ENCODE measurements at places on chromosomes 16 and 17. TPM values are rescaled to one million over a fixed set of nuclear protein-coding genes. Genes with fewer than 3 reads are reported as not detected.
A peak's percentile ranks its signal among the peaks of the same experiment; 100 is the strongest.

DNA sequence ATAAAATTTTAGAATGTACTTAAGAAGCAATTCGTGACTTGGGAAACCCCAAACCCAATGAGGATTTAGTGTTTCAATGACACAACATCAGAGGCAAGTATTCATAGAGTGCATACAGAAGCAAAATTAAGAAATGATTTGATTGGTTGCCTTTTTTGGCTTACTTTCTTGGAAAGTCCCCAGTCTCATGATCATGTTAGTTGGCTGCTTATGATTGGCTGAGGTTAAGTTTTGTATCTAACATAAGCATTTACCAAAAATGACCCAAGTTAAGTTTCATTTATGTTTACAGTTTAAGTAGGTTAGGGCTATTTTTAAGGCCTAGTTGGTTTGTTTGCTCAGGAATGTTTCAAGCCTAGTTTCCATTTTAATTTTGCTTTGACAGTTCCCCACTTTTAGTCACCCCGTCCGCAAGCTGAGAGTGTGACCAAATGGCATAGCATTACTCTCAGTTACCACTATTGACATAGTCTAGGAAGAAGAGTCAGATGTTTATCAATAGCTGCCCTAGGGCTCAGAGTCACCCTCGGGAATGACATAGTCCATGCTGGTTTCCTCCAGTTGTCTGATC is 36.2 kb downstream of the DGKE start:
- DNase-seq: no peak

DNA sequence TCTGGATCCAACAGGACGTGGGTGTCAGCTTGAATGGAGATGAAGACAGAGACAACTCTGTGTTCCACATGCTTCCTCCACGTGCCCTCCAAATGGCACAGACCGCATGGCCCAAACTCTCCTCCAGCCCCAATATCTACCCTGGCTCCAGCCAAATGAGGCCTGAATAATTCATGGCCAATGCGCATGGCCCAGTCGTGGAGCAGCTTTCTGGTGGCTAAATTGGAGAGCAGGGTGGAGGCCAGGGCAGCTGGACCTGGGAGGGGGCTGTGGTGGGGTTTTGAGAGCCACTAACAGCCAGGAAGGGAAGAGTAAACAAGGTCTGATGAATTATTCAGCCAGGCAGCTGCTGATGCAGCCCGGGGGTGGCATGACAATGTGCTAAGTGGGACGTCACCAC is 96.7 kb upstream of the TMEM132E start:
- DNase-seq: no peak

GRCh38 chr17:1275962-1276736 is 3.3 kb upstream of the TRARG1 start:
- DNase-seq: peak; percentile 93

DNA sequence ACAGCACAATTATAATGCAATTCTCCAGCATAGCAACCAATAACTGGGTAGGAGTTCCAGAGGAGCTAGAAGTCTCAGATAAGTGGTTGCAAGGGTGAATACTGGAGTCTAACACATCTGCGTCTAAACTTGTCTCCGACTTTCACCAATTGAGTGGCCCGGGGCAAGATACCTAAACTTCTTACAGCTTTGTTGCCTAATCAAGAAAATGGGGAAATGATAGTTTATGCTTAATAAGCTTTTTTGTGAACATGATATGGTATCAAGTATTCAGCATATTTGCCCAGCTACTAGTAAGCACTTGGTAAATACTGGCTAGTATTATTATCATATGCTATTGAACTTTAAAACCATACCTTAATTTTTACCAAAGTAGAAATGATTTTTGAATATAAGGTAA is 183.5 kb downstream of the KCNJ2 start:
- no peak for DNase-seq

DNA sequence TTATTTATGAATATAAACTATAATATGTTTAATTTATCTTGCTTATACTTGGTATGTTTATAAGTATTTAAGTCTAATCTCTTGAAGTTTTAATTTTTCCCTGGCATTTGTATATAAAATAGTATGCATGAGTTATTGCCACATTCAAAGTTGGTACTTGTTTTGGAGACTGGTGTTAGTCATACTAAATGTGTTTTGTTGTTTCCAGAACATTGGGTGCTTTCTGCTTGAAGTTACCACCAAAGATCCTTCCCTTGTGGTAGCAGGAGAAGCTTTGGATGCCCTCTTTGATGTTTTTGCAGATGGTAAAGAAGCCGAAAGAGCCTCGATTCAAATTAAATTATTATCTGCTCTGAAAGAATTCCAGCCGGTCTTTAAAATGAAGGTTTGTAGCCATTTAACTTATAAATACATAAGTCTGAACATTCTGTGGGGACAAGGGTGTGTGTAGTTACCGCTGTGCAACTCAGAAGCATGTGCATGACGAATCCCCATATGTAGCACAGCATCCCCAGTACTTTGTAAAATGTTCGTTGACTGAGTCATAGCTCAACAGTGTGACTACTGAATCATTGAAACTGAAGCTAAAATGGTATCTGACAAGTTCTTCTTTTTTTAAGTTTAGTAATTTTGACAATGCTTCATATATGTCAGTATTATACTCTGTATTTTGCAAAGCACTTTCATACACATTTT is 36.4 kb downstream of the HEATR3 start:
- DNase-seq: no peak

DNA sequence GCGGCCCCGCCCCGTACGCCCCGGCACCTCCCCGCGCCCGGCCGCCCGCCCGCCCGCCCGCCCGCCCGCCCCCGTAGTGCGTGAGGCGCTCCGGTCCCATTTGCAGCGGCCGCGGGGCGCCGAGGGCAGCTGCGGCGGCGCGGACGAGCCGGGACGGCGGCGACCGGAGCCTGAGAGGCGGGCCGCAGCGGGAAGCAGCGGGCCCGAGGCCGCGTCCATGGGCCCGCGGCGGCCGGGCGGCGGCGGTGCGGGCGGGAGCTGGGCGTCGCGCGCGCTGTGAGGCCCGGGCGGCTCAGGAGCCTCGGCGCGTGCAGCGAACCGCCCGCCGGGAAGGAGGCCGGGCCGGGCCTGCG is at the start of gene MPRIP:
MPRIP (plus strand) TSS at position 74 of the 353 bp plus-strand sequence. CDS start 392 bp downstream, outside the sequence.
- no peak for DNase-seq

GRCh38 chr17:2237521-2237921 is 66.1 kb downstream of the SMG6 start:
- no peak for DNase-seq

DNA sequence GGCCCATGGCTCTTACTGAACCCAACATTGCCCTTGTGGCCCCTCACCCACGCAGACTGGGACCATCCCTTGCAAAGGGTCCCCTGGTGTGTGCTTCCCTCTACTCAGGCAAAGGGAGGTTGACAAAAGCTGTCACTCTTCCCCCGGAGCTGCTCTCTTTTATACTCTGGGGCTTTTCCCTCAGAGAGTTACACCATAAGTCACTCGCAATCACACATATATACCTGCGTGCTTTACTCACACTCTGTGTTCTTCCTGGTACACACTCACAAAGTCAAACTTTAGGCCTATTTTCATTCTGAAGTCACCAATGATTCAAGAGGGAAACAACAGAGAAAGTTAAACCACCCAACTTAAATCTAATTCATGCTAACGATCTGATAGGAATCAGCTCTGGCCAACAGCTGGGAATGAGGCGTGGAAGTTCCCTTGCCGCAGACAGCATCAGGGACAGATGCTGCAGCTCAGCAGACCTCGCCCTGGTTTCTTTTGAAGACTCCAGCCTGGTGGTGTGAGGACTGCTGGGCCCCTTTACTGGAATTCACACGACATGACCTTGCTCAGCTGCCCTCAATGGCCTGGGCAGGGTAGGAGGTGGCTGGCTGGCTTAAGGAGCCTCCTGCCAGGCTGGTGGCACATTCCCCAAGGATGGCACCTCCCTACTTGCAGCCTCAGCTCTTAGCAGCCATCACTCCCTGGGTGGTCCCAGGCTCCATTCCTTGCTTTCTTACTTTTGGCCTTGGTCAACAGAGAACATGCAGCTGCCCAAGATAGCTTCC is 27.3 kb downstream of the HIC1 start:
- DNase-seq: no peak

DNA sequence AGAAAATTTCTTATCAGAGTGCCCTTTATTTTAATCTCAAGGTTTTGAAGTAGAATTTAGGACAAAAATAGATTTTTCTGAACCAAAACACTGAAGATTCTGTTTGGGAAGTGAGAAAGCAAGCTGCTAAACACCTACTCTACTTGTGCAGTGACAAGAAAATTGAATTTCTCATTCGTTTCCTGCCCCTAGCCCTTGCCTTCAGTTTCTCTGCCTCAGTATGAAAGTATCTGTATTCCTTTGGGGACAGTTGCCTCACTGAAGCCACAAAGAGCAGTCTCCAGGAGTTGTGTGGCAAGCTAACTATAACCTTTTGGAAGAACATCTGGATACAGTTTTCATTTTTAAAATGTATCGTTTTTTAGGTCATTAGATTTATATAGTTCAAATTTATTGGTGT is 19.7 kb downstream of the MOSMO start:
- no peak for DNase-seq

- DNase-seq: no peak
Observed at GRCh38 chr16:15506441-15506840, 72.1 kb downstream of the BMERB1 start.

DNA sequence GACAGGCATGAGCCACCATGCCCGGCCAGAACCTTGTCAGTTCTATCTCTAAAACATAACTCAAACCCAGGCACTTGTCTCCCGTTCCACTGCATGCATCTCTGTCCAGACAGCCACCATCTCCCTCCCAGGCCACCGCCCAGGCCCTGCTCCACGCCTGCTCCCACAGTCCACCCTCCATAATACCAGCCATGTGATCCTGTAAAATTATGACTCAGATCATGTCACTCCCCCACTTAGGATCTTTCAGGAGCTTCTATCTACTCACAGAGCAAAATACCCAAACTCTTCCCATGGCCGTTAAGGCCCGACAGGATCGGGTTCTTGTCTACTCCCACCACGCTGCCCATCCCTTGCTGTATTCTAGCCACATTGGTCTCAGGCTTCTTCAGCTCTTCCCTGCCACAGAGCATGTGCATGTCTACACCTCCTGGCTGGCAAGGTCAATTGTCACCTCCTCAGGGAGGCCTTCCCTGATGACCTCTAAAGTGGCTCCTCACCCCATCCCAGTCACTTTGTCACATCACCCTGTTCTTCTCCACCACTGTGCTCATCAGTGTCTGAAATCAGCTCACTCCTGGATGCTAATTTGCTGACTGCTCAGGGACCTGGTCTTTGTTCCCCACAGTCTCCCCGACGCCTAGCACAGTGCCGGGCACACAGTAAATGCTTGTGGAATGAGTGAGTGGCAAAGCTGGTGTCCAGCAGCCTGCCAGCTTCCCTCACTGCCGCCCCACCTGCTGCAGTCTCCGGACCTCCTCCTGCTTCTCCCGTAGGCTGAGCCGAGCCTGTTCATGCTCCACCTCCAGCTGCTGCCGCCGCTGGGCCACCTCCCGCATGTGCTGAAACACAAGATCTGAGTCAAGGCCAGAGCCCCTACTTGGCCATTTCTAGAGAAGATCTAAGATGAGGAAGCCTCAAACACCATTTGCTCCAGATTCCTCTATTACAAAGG is 6.7 kb downstream of the TSPOAP1 start:
- DNase-seq: no peak

- DNase-seq: no peak
Observed at GRCh38 chr17:61904094-61904710, 23.6 kb downstream of the INTS2 start.

GRCh38 chr16:51407921-51408320 is 256.9 kb upstream of the SALL1 start:
- DNase-seq: no peak

- DNase-seq: no peak
Observed at GRCh38 chr16:58046054-58046881, 20.7 kb downstream of the MMP15 start.

GRCh38 chr17:68794636-68795434 is 160.4 kb downstream of the ABCA8 start:
- DNase-seq: no peak

DNA sequence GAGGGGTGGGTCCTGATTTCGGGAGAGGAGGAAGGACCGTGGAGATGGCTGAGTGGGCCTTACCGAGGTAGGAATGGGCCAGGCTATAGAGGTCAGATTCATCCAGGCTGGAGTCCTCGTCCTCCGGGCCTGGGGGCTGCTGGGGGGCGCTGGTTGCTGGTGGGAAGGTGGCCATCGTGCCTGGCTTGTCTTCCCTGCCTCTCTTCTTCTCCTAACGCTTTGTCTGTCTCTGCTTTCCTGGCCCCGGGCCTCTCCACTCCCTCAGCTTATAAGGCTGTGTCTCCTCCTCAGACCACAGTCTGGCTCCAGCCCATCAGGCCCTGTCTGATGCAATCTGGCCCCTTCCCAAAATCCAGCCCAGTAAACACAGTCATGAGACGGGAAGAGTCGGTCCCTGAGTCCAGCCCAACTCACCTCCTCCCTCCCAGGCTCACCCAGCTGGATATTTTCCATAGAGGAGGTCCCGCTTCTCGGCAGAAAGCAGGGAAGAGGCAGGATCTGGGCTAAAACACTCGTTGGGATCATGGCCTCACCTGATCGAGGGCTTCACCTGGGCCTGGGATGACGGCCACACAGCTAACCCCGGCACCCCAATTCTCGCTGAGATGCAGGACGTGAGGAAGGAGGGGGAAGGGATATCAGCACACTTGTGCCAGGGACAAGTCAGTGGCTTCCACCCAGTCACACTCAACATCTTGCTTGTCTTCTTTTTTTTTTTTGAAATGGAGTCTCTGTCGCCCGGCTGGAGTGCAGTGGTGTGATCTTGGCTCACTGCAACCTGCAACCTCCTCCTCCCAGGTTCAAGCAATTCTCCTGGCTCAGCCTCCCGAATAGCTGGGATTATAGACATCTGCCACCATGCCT is at the start of gene NUPR1:
NUPR1 (minus strand) TSS at position 242 of the 864 bp plus-strand sequence; CDS start at position 175, 67 bp downstream.
- no peak for DNase-seq

GRCh38 chr16:35207059-35207999 is 1747.9 kb downstream of the TP53TG3F start:
- no peak for DNase-seq

GRCh38 chr17:79813297-79814126 is 16.6 kb upstream of the CBX8 start:
- DNase-seq: peak; percentile 63

GRCh38 chr16:81158964-81159363 is 62.8 kb upstream of the GCSH start:
- no peak for DNase-seq

- DNase-seq: no peak
Observed at GRCh38 chr17:15408803-15409202, 58.6 kb downstream of the CDRT4 start.

GRCh38 chr16:86545954-86546637 is 8.9 kb downstream of the MTHFSD start:
- no peak for DNase-seq

GRCh38 chr17:17739388-17740066 is 58.3 kb downstream of the RAI1 start:
- no peak for DNase-seq

The SMIM36 gene
- not detected for total RNA-seq

The JPH3 gene
- total RNA-seq: 28.4 TPM

The CSH1 gene
- total RNA-seq: not detected

The CD300E gene
- not detected for total RNA-seq

The PABPN1L gene
- not detected for total RNA-seq

The PROCA1 gene
- total RNA-seq: 21.2 TPM

The FBXO39 gene
- 0.22 TPM for total RNA-seq

The KRTAP4-9 gene
- not detected for total RNA-seq

The SPNS3 gene
- not detected for total RNA-seq

The GSG1L gene
- 0.71 TPM for total RNA-seq

The TPSD1 gene
- not detected for total RNA-seq
